ENCODE measurements at places on chromosomes 12 and 14.

DNA sequence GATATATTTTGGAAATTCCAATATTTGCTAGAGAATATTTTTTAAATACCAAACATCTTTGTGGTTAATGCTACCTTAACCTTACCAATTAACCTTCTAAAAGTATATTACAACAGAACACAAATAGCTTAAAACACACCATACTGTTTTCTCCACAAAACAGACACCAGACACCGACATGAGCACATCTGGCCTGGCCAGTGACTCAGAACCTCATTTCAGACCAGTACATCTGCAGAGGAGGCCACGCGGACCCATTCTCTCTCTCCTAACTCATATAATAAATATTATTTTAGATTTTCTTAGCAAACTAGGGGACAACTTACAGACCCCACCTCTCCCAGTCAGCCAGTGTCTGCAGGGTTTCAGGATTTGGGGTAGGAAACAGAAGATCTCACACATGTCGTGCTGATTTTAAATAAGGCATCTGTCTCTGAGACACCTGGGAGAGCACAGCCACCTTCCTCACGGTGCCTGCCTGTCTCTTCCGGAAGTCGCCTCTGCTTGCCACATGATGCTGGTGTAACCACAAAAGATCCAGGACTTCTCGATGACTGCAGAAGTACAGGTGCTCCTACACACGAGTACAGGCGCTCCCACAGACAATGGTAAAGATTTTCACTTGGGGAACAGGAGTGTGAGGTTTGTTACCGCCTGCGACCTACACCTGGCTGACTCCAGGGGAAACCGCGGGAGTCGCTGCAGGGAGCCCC is 9.7 kb upstream of the ANKLE2 start:
- DNase-seq, result peak; percentile 34

- no peak for DNase-seq
Measured at GRCh38 chr12:118922405-118922804, 58.9 kb upstream of the SRRM4 start.

DNA sequence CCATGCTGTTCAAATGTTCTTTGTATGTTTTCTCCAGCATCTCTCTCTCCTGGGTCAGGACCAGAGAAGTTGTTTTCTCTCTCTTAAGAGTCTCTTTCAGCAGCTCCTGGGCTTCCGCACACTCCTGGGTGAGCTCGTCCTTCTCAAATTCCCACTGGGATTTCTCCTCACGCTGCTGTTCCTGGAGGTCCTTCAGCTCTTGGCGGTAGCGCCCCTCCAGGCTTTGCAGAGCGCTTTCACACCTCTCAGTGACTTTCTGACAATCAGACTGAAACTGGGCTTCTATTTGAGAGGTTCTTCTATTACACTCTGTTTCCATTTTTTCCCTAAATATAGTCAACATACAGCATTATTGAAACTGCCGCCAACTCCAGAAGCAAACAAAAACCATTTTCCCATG is 72.7 kb downstream of the NIN start:
- DNase-seq, result no peak

DNA sequence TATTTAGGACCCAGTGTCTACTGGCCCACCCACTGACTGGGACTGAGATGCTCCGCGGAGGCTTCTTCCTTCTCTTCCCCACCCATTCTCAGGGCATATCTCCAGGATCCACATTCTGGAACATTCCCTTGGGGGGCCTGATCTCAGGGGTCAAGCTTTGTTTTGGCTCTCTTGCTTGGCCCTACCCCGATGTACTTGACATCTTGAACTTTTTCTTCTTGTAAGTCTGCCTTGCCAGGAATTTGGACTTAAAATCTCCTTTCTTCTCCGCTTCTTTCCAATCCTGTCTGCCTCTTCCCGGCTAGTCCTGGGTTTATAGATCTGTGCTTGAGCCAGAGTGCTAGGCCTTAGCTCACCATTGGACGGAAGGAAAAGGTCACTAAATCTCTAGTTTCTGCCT is 22.1 kb downstream of the DACT1 start:
- peak; percentile 56 for DNase-seq

DNA sequence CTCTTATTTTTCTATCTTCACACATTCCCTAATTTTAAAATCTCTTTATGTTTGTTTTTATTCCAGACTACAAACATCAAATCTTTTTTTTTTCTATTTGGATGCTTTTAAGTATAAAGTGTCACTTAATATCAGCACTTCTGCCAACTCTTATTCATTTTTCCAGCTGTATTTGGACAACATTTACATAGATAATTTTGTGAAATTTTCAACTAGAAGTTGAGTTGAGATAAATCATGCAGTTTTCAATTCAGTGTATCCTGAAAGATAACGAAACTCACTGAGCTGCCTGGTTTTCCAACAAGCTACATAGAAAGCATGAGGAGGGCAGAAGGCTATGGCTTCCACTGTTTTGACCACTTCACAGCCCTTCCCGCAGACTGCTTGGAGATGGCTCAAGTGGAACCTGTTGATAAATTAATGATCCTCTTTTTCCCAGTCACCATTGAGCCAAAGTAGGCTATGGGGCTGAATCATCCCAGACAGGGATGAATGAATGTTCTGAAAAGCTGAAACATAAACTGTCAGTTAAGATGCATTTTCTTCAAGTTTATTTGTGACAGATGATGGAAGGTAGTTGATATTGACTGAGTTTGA is 213.9 kb downstream of the RAD51B start:
- no peak for DNase-seq

- no peak for DNase-seq
Measured at GRCh38 chr14:94158239-94158883, 15.8 kb upstream of the PPP4R4 start.

DNA sequence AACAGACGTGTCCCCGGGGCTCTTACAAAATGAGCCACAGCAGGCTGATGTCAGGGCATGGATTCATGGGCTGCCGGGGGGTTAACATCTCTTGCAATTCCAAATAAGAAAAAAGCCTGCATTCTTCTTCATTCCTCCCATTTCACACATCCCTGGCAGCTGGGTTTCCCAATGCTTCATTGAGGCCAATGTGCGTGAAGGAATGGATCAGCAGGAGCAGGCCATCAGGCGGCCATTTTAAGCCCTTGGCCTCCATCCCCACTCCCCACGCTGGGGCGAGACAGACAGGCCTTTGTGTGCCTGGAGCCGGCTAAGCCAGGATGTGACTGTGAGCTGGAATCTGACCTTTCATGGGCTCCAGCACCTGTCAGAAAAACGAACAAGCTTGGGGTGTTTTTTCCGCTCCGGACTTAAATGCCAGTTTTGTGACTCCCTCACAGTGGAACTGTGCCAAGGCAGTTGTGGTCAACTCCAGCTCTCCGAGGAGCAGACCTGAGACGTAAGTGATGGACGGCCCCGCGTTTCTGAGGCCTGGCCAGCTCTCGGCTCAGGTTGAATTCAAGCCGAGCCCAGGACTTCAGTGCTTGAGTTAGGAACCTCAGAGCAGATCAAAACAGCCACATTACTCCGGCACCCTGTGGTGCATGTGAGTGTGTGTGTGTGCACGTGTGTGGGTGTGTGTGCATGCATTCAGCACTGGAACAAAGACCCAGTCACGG is 133.1 kb downstream of the TMEM30B start:
- no peak for DNase-seq

DNA sequence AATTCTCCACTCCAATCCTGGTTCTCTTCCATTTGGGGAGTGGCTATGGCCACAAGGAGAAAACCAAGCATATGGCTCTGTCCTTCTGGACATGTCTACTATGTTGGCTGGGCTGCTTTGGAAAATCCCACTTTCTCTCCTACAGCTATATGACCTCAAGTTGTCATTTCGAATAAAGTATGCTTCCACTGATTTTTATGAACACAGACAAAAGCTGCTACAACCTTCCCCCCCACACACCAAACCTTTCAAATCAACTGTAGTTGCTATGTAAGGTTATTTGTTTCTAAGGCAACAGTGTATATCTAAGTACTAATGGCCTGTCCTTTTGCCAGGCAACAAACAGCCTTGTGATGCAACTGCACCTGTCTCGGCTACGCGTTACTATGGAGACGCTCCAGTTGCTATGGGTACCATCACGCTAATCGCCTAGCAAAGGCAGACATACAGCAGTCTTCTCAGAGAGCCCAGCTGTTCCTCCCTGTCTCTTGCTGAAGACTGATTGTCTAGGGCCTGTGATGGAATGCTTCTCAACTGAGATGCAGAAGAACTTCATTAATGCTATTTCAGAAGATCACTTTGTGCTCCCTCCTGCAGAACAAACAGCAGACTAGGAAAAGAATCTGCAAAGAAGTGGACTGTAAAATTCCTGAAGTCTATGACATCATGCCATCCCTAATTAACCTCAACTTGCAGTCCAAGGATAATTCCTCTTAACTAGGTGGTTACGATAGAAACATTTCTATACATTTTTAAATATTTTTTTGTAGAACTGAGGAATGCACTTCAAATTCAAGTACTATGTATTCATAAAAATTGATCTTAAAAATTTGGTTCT is 67.6 kb downstream of the FOXN3 start:
- DNase-seq, result peak; percentile 52

- no peak for DNase-seq
Measured at GRCh38 chr12:32536000-32536345, 136.6 kb downstream of the FGD4 start.

DNA sequence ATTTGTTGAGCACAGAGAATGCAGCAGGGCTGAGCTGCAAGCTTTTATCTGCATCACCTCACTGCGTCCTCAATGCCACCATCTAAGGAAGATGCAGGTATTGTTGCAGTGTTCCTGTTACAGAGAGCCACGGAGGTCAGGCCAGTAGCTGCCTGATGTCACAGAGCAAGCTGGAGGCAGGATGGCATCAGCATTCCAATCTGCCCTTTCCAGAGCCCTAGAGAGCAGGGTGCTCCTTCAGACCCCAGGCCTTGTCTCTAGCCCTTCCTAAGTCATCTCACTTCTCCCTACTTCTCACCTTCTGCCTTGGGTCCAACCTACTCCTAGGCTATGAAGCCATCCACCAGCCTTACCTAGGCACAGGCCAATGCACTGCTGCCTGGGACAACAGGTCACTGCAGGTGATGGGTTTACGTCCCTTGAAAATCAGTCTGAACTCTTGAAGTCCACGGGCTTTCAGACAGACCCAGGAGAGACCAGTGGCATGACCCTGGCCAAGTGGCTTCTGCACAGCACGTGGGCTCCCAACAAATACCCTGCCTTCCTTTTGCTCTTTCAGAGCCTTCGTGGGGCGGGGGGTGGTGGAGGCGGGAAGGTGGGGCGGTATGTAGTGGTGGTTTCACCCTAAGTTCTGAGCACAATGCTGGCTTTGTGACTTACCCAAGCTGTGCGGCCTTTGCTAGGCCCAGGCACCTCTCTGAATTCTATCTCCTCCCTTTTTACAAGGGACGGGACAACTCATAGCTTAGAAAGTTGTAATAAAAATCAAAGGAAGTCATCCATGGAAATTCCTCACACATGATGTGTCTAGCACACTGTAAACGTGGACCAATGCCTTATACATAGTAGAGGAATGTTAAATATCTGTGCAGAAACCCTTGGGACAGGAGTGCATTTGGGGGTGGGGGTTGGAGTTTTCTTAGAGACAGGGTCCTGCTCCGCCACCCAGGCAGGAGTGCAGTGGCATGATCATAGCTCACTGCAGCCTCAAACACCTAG is 136.0 kb downstream of the KSR2 start:
- no peak for DNase-seq

DNA sequence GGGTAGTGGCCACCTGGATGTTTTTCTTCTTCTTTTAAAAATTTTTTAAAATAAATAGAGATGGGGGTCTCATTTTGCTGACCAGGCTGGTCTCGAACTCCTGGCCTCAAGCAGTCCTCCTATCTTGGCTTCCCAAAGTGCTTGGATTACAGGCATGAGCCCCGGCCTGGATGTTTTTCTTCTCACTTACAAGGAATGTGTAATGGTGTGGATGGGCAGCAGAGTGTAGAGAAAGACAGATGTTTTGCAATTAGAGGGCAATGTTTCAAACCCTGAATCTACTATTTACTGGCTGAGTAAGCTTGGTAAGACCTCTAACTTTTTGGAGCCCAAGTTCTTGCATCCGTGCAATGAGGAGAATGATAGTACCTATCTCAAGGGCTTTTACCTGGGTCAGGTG is 48.1 kb downstream of the ADCK1 start:
- DNase-seq, result no peak

GRCh38 chr12:83102499-83102898 is 415.8 kb downstream of the TMTC2 start:
- no peak for DNase-seq

DNA sequence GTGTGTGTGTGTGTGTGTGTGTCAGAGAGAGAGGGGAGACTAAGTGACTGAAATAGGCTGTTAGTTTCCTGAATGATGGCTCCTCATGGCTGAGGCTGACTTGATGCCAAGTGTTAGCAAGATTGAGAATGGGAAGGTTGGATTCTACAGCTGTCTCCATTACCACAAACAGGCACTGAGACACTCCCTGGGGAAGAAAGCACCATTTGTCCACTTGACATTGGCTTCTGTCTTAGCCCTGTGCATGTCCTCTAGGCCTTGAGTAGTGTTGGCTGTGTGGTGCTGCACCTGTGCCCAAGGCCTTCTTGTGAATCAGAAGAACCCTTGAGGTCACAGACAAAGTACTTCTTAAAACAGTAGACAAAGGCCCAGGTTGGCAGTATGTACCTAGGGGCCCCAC is 15.6 kb downstream of the ERG28 start:
- DNase-seq, result no peak

Measured in stomach (tissue), 19 donors.